ENCODE measurements at places on chromosomes 5 and 9. TPM values are rescaled to one million over a fixed set of nuclear protein-coding genes. Genes with fewer than 3 reads are reported as not detected.

- DNase-seq, result no peak
Observed at GRCh38 chr9:76266649-76267283, 127.5 kb downstream of the RFK start.

GRCh38 chr5:171270136-171270535 lies 38.9 kb upstream of the TLX3 start:
- DNase-seq, result no peak

GRCh38 chr5:91864962-91865361 lies 481.8 kb upstream of the ARRDC3 start:
- no peak for DNase-seq

DNA sequence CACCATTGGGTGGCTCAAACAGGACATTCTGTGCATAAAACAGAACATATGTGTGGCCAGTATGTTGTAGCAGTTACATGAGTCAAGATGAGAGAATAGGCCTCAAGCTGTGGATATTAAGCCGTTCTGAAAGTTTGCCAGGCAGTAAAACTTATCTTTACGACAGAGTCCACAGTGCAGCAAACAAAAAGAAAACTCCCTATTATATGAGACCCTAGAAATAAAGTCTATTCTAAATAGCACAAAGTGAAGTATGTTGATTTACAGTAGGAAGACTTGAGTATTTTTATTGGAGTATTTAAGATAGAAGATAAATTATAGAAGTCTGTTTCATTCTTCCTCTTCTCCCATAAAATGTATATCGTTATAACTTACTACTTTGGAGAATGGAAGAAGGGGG lies 271.5 kb downstream of the ADGRV1 start:
- DNase-seq, result no peak

Gene ECPAS
- 95.0 TPM for total RNA-seq

Gene PLPPR1
- 249 TPM for total RNA-seq

- no peak for DNase-seq
Observed at GRCh38 chr9:135840107-135840506, 67.2 kb downstream of the CAMSAP1 start.

- DNase-seq, result no peak
Observed at GRCh38 chr9:34928921-34929320, 29.2 kb upstream of the PHF24 start.

DNA sequence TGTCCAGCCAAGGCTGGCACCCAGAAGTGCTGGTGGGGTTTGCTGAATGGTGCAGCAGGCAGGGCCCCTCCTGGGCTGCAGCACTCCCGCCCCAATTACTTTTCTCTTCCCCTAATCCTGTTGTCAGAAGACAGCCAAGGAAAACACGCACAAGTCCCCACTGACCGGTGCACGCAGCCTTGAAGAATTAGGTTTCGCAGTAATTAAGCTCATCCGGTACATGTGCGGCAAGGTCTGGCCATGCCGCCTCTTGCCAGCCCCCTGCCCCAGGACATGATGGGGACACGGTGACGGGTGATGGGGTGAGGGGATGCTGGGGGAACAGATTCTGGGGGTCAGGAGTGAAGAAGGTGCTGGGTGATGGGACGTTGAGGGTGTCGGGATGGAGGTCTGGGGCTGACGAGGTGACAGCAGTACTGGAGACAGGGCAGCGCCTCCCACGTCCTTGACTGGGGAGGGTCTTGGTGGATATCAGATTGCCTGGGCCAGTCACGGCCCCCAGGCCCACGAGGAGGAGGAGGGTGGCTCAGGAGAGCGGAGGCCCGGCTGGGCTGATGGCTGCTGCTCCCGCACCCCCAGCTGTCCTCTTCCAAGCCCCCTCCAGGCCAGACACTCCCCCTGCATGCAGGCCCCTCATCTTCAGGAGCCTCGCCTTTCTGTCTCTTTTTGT lies 34.9 kb downstream of the BARX1 start:
- DNase-seq, result no peak

DNA sequence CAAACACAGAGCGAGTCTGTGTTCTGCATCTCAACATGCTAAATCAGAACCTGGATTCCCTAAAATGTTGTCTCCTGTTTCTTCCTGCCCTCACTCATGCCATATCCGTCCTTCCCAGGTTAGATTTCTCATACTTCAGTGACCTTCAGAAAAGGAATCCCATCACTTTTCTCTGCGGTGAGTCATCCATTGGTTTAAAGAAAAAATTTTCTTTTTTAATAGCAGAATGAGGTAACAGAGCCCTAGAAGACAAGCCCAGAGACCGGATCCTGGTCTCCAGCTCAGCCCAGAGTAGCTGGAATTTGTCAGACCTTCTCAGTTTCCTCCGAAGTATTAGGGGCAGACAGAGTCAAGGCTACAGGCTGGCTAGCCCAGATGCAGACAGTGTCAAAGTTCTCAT lies 143.2 kb upstream of the DMRT1 start:
- no peak for DNase-seq

GRCh38 chr9:29212397-29213387 lies 1639.4 kb upstream of the C9orf72 start:
- peak; percentile 25 for DNase-seq

DNA sequence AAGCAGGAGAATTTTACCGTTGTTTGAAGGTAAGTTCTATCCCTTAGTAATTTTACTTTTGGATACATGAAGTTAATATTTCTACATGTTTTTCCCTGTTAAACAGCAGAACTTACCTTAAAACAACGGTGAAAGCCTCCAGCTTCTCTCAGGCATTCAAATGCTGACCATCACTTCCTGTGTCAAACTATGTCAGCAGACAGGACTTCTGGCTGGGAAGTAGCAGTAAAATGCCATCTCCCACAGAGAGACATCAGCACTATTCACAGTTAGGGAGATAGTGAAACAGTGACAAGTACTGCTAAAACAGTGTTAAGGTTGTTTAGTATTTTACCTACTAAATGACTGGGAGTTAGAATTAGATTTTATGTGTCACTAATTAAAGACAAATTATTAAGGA lies 34.2 kb upstream of the GOLGA1 start:
- no peak for DNase-seq

DNA sequence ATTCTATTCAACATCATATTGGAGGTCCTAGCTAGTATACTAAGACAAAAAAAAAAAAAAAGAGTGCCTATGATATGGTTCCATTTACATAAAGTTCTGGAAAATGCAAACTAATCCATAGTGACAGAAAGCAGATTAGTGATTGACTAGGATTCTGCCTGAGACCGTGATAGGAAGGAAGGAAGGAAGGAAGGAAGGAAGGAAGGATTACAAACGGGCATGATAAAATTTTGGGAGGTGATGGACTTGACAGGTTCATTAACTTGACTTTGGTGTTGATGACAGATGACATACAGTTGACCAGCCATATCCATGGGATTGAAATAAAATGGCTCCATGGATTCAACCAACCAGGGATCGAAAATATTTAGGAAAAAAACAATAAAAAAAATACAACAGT lies 79.1 kb upstream of the MAN2A1 start:
- no peak for DNase-seq

GRCh38 chr9:25816439-25816838 lies 138.2 kb upstream of the TUSC1 start:
- no peak for DNase-seq

DNA sequence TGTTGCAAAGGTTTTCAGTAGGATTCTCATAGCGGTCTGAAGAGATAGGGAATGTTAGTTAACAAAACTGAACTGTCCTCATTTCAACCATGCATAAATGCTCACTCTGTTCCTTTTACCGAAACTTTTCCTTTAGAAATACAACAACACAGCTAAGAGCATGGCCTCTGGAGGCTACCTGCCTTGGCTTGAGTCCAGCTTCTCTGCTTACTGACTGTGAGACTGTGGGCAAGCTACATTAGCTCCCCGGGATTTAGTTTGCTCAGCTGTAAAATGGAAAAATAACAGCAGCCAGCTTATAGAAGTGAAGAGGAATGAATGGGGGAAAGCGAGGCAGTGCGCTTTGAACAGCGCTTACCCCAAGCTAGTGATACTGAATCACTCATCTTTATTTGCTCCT lies 507.9 kb upstream of the DAP start:
- DNase-seq, result no peak

DNA sequence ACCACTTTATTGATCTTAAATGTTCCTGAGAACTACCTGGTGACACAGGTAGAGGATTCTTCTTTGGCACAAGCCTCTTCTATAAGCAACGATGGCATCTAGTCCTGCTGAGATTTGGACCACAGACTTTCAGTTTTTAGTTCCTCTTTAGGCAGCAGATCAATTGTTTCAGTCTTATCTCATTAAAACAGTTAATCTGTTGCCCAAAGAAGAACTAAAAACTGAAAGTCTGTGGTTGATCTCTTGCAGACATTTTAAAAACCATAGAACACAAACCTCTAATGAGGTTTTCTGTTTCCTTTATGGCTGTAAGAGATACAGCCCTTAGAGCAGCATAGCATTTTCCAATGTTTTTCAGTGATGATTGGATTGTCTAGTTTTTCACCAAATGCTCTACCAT lies 480.9 kb downstream of the MTRR start:
- DNase-seq, result no peak

- DNase-seq, result no peak
Observed at GRCh38 chr5:4370218-4370617, 769.9 kb upstream of the ADAMTS16 start.

Gene PCDHA1
- total RNA-seq, result 8.6 TPM

Gene TNFSF8
- under 0.01 TPM for total RNA-seq

- no peak for DNase-seq
Observed at GRCh38 chr5:84436866-84437265, 52.2 kb upstream of the EDIL3 start.

Gene NR5A1
- not detected for total RNA-seq

DNA sequence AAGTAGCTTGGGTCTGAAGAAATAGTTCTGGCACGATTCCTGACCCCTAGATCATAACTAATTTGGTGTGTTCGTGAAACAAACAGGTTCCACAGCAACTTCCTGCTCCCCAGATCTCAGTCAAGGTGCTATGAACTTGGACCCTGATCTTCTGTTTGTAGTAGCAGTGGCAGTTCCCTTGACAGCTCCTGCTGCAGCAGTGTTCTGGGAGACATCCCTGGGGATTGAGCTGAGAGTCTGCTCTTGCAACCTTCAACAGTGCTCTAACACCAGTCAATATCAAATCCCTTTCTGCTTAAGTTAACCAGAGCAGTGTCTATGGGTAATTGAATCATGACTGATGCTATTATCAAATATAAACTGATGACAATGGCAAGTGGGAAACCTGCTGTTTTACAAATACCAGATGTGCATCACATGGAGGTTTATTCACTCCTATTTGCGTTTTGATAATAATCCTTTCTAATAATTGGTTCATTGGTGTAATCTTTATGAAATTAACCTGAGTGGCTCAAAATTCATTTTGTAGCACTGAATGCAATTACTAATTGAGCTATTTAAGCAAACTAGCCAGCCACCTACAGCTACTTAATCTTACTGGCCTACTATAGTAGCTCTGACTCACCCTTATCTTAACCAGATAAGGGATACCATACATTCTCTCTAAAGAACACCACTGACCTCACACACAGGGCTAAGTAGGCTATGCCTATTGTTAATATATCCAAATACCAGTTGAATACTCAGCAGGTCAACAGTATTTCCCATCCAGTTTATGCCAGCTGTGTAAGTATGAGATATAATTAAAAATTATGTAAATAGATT lies 21.9 kb downstream of the KDM4C start:
- no peak for DNase-seq

DNA sequence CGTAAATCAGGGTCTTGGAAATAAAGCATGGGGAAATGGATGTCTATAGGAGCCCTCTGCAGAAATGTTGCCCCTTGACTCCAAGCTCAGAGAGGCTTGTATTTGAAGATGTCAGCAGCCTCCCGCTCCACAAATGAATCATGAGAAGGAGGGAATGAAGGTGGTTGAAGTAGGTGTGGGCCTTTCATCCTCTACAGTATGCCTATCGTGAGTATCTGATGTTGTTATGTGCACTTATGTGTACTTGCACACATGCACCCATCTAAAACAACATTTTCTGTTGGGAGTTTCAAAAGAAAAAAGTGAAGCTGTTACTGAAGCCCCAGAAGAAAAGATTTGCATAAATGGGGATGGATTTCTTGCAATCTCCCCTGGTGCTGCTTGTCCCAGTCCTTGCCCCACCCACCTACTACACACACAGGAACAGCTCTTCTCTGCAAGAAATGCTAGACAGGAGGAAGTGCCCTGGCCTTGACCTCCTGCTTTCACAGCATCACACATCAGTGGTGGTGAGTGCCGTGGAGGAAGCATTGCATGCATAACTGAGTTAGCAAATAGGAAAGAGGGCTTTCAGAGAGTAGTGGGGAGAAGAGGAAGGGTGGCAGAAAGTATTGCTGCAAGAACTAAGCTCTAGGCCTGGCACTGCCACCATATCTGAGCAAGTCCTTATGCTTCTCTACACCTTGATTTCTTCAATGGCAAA lies 156.1 kb downstream of the SNX18 start:
- DNase-seq, result no peak

GRCh38 chr5:34003941-34004340 lies 3.9 kb downstream of the AMACR start:
- no peak for DNase-seq

DNA sequence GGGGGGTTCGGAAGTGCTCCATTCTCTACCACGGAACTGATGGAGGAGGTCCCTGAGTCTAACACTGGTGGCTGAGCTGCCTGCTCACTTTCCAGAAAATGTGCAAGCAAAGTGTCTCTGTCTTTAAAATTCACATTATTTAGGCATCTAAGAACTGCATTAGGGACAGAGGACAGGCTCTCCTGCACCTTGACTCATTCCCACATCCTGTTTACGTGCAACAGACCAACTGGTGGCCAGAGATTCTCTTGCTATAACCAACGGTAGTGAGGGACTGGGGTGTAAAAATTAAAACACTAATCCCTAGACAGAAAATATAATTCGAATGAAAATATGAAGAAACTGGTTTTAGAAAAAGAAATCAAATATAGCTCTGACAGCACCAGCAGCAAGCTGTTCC lies 320.9 kb downstream of the IRX2 start:
- DNase-seq, result no peak

Gene DCTN3
- 165 TPM for total RNA-seq

Data from frontal cortex (tissue), 4 donors.